ENCODE measurements at places on chromosomes 13 and 19. TPM values are rescaled to one million over a fixed set of nuclear protein-coding genes. Genes with fewer than 3 reads are reported as not detected.

Gene ZNF765
- 5.0 TPM for total RNA-seq

GRCh38 chr13:113293686-113294085, 3.4 kb upstream of the LAMP1 start:
- no peak for DNase-seq

- DNase-seq, result no peak
These were observed 6.5 kb upstream of the ZNF331 start for GRCh38 chr19:53531457-53531856.

DNA sequence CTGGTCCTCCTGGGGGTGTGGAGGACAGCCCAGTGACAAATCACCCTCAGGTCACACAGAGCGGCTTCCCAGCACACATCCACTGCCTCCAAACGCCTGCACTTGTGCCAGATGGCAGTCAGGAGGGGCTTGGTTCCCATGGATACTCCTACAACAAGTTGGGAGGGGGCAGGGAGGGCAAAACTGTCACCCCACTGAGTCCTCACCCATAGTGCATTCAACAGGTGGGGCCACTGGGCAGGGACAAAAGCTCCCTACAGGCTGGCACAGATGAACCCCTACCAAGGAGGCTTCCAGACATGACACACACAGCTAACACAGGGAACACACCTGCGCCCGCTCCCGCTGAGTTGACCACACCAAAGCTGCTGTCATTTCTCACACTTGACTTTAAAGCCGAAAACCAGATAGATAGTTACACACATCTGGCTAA, 120.5 kb downstream of the STK24 start:
- DNase-seq, result no peak

- DNase-seq, result no peak
These were observed 391 bp downstream of the KLF1 start for GRCh38 chr19:12886651-12886968.
